Hindlimb muscle (tissue), 1 donor: ENCODE measurements at places on chromosomes 5 and 9. TPM values are rescaled to one million over a fixed set of nuclear protein-coding genes. Genes with fewer than 3 reads are reported as not detected.

- DNase-seq: peak; percentile 90
These were observed 156.3 kb upstream of the IER5L start for GRCh38 chr9:129334105-129334935.

The GGTA1 gene
- 10.2 TPM for polyA plus RNA-seq

DNA sequence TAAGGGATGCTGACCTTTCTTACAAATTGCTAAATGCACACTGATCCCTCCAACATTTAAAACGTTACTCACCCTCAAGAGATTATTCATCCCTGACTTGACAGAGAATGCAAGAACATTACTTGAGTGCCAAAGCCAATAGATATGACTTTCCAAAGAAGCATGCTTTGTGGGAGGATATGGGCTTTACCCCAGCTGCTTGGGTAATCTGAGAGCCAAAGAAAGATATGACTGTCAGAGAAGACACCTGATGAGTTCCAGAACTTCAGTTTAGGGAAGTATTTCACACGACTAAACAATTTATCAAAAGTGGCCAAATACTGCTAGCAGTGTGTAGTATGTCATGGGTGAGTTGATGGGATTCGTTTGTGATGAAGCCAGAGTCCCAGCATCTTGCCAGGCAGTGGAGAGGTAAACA, 7.4 kb upstream of the SPDL1 start:
- DNase-seq: no peak

GRCh38 chr9:99071313-99072039, 33.4 kb upstream of the TGFBR1 start:
- DNase-seq: no peak

The IFNA2 gene
- not detected for polyA plus RNA-seq

DNA sequence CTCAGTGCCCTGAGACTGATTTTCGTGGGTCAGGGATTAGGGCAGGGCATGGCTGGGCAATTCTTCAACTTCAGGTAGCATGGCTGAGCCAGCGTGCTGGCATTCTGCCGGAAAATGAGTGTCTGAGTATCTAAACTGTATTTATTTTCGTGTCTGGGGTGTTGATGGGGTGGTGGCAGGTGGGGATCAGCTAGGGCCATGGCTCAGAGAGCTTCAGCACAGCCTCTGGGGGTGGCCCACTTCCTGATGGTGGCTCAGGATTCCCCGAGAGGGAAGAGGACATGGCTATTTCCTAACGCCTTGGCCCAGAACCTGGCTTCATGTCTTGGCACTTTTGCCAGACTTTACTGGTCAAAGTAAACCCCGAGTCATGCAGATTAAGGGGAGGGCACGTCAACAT, 260.5 kb downstream of the GADD45G start:
- no peak for DNase-seq

DNA sequence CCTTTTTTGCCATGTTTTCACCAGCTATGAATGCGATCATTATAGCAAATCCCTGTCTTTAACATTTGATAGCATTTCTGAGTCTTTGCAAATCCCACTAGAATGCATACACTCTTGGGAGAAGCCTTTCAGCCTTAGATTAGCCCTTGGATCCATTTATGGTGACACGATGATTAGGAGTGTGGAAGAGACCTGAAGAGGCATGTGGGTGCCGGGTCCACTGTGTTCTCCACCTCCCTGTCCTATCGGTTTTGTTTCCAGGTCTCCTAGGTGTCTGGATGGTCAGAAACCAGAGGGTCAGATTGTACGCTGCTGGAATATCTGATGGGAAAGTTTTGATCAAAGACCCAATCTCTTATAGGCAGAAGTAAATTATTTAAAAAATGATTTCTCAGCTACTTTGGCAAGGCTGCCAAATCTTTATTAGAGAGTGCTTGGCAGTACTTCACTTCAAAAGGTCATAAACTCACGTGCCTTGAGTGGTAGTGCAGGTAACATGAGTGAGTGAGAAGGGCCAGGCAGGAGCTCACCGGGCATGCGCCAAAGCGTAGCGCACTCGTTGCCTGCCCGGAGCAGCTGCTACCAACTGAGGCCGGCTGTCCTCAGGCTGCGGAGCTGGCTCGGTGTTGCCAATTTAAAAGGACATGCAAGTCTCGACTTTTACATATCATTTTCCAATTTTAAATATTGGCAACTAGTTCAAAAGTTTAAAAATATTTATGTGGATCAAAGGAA, 51.3 kb downstream of the PCSK5 start:
- no peak for DNase-seq

DNA sequence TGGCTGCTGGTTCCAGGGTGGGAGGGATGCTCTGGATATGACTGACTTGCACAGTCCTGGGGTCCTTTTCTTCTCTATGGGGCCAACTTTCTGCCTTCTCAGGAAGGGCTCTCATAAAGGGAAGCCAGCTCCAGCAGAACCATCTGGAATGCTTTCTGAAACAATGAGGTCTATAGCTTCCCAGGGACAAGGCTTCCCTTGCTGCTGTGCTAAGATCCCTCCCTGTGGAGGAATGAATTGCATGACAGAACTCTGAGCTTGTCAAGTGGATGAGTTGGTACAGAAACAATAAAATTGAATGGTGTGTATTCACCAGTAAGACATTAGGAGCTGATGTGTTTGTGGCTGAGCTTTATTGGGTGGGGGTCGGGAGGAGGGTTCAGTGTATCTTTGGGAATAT, 19.8 kb downstream of the CKMT2 start:
- DNase-seq: no peak

- DNase-seq: no peak
These were observed 116.3 kb downstream of the PTTG1 start for GRCh38 chr5:160537940-160538339.

DNA sequence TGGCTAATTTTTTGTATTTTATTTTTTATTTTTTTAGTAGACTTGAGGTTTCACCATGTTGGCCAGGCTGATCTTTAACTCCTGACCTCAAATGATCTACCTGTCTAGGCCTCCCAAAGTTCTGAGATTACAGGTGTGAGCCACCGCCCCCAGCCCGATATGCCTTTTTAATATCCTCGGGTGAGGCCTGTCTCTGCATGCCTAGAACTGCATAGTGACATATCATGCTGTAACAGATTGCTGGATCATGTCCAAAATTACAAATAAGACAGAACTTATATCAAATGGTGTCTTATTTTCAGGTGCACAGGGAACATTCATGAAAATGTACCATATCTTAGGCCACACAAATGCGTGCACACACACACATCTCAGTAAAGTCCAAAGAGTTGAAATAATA, 39.1 kb upstream of the PJA2 start:
- DNase-seq: no peak

DNA sequence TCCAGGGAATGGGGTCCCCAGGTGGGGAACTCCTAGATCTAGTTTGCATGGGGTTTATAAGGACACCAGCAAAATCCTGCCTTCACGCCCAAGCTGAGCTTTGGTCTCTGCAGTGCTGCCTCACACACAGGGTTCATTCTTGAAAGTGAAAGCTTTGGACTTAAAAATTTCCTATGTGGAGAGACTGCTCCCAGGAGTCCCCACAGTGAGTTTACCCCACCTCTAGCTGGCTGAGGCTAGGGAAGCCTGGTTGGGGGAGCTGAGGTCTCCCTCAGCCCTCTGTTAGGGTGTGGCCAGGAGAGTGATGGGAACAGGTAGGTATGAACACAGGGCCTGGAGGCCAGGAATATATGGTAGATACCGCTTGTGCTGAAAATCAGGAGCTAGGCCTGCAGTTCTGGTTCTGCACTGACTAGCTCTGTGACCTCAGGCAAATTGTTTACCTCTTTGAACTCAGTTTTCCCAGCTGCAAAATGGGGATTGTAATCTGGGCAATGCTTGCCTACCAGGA, 41.5 kb upstream of the LARP1 start:
- no peak for DNase-seq

GRCh38 chr5:137072361-137073115, 426.6 kb downstream of the SPOCK1 start:
- DNase-seq: peak; percentile 43

DNA sequence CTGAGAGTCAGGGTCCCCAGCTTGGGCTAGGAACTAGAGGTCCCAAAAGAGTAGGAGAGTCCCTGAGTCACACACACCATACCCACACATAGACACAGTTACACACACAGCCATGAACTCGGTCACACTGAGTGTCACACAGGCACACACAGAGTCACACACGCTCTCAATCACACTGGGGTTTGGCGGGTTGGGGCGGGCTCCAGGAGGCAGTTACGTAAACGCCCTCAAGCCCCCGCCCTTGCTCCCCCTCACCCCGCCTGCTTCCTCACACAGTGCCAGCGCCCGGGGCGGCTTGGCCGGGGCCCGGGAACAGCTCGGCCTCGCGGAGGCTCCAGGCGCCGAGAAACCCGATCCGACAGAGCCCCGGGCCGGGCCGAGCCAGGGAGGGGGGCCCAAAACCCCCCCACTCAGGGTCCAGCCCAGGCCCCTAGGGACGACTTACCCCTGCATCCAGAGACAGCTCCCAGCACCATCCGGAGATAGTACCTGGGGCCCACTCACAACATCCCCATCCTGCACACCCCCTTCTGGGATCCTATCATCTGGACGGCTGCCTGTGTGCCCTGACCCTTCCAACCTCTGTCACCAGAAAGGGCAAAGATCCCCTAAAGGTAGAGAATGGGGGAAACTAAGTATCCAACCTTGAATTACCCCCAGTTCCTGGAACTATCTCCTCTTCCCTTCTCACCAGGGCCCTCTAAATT, 3.5 kb upstream of the CNTFR start:
- peak; percentile 77 for DNase-seq

The KIAA1958 gene
- polyA plus RNA-seq: 3.8 TPM

DNA sequence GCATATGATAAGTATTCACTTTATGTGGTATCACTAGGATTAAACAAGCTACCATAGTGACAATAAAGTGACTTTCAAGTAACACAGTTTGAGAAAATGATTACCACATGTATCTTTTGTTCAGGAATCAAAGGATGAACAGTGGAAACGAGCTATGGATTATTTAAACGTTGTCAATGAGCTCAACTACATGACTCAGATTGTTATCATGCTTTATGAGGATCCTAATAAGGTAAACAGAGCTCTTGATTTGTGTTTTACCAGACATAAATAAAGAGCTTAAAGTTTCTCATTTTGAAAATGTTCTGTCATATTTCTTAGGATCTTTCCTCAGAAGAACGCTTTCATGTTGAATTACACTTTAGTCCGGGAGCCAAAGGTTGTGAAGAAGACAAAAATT, 57.4 kb downstream of the PPIP5K2 start:
- no peak for DNase-seq

The RAB3C gene
- 0.43 TPM for polyA plus RNA-seq

GRCh38 chr9:69121155-69122081, 52.7 kb upstream of the TJP2 start:
- peak; percentile 49 for DNase-seq

DNA sequence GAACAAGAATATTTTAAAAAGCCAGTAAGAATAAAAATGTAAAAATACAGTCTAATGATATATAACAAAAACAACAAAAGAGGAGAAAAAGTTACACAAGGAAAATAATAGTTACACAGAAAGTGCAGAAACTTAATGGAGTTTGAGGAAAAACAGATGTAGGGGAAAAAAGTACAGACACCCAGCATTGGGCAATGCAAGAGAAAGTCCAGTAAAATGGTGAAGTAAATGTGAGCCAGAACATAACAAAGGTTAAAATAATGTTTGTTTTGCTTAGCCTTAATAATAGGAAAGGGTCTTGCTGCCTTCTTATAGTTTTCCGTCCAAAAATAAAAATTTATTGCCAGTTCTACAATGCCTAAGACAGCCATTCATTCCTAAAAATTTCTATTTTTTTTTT, 364.2 kb downstream of the NNT start:
- no peak for DNase-seq

The GOLGA1 gene
- 12.0 TPM for polyA plus RNA-seq

The FAM120A gene
- 63.3 TPM for polyA plus RNA-seq

- no peak for DNase-seq
These were observed 191.1 kb downstream of the EBF1 start for GRCh38 chr5:158908425-158909220.

DNA sequence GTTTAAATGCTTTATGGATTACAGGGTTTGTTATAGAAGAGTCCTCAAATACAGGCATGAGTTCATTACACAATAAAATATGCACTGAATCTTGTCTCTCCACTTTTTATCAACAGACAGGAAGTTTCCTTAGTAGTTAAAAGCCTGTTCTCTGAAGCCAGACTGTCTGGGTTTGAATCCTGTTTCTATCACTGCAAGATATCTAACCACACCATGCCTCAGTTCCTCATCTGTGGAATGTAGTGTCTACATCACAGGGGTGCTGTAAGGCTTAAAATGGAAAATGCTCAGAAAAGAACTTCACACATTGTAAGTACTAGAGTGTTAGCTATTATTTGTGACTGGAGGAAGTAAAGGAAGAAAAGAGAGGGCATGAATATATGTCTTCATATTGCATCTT, 9.3 kb downstream of the LIX1 start:
- DNase-seq: no peak

The PCDHGB7 gene
- 9.9 TPM for polyA plus RNA-seq

- DNase-seq: no peak
These were observed 124.4 kb upstream of the NMUR2 start for GRCh38 chr5:152529440-152529839.

GRCh38 chr9:27572566-27572917, 739 bp downstream of the C9orf72 start:
- no peak for DNase-seq

DNA sequence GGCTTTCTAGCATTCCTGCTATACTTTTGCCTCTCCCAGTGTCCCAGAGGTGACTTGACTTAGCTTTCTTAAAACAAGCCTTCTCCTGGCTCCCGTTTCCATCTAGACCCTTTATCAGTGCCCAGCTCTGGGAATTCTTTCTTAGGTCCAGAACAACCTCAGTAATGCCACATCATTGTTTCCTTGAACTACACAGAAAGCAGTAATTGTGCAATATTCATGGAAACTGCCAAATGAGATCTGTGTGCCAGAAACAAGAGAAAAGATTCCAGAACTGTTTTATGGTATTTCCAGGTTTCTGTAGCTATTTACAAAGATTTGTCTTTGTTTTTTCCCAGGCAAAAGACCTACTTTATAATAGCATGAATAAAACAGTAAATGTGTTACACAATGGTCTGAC, 391.3 kb downstream of the SLCO4C1 start:
- DNase-seq: no peak

DNA sequence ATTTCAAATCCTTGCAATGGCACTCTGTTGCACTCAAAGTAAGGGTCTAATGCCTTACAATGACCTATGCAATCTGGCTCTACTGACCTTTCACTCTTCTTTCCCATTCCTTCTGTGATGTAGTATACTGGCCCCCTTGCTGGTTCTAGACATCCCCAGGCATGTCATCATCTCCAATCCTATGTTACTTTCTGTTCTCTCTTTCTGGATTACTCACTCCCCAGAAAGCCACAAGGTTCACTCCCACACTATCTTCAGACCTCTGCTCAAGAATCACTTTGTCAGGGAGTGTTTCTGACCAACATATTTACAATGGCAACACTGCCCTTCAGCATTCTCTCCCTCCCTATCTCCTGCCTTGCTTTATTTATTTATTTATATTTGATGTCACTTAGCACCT, 802.2 kb upstream of the WWC1 start:
- DNase-seq: no peak

- no peak for DNase-seq
These were observed 37.0 kb upstream of the IL7R start for GRCh38 chr5:35819668-35820067.

DNA sequence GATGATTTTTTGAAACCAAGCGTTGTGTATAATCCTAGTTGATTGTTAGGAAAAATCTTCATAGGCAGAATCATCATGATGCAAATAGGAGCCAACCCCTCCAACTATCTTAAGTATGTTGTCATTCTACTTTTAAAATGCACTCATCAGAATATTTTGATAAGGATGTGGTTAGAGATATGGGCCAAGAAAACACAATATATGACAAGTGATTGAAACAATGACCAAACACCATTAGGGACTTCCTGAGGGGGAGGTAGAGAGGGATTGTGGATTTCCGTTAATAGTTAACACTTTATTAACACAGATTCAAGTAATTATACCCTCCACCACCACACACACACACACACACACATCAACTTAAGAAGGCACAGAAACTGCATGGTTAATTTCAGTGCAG, 143.3 kb downstream of the ARSB start:
- DNase-seq: no peak
